ENCODE measurements at places on chromosomes 2 and 18. TPM values are rescaled to one million over a fixed set of nuclear protein-coding genes. Genes with fewer than 3 reads are reported as not detected.
A peak's percentile ranks its signal among the peaks of the same experiment; 100 is the strongest.

DNA sequence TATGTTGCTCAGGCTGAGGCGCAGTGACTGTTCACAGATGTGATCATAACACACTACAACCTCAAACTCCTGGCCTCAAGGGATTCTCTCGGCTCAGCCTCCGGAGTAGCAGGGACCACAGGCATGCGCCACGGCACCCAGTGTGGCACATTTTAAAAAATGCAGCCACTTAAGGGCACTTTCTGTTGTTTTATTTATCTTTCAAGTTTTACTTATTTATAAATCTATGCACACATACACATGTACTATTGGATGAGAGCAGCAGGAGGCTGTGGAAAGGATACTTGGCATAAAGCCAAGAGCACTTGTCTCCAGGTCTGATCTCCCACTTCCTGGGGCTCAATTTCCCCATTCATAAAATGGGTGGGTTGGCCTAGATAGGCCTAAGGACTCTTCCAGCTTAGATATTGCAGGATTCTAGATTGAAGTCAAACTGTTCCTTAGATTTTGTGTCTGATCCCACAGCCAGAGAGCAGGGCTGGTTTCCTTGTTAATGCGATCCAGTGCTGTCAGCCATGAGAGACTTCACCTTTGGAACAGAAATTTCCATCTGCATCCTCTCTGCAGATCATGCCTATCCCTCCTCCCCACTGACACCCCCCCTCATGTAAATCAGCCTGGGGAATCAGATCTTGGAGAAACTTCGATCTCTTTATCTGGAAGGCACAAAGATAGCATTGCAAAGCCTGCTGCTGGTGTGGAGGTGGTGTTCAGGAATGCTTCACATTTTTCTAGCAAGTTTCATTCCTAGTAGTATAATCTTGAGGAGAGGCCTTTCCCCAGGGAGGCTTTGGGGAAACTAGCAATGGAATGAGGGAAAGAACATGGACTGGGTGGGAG lies 24.7 kb downstream of the PCBP1 start:
- no peak overlapping the region for H3K4me3 ChIP-seq
- DNase-seq: no peak
- no peaks in the 10 kb centered on the region for H3K36me3 ChIP-seq
- no peaks in the 10 kb centered on the region for H3K27me3 ChIP-seq
- no peak overlapping the region for H3K27ac ChIP-seq
- H3K4me1 ChIP-seq: peaks cover 54% of the 10 kb centered on the region

- H3K36me3 ChIP-seq: no peaks in the 10 kb centered on the region
- H3K27ac ChIP-seq: no peak overlapping the region
- no peak overlapping the region for H3K4me3 ChIP-seq
- no peaks in the 10 kb centered on the region for H3K27me3 ChIP-seq
- no peak for DNase-seq
- no peaks in the 10 kb centered on the region for H3K4me1 ChIP-seq
Observed at GRCh38 chr2:199261239-199261638, 196.5 kb downstream of the SATB2 start.

SH2D6 gene
- 0.70 TPM for total RNA-seq

UGT1A10 gene
- total RNA-seq: not detected

- no peak overlapping the region for H3K27ac ChIP-seq
- H3K36me3 ChIP-seq: no peaks in the 10 kb centered on the region
- H3K27me3 ChIP-seq: no peaks in the 10 kb centered on the region
- no peak overlapping the region for H3K4me3 ChIP-seq
Observed at GRCh38 chr2:146734042-146734820, 1110.6 kb upstream of the ACVR2A start.

- peaks cover 62% of the 10 kb centered on the region for H3K36me3 ChIP-seq
- H3K4me3 ChIP-seq: no peak overlapping the region
- H3K27ac ChIP-seq: no peak overlapping the region
- peaks cover 45% of the 10 kb centered on the region for H3K4me1 ChIP-seq
- no peaks in the 10 kb centered on the region for H3K27me3 ChIP-seq
Observed at GRCh38 chr2:197075281-197075680, 148.8 kb upstream of the PGAP1 start.

GRCh38 chr2:159066541-159067156 lies 98.2 kb downstream of the TANC1 start:
- H3K4me1 ChIP-seq: no peaks in the 10 kb centered on the region
- no peak for DNase-seq
- no peak overlapping the region for H3K27ac ChIP-seq
- no peak overlapping the region for H3K4me3 ChIP-seq

GRCh38 chr18:46419391-46420141 lies 237.5 kb downstream of the LOXHD1 start:
- no peak overlapping the region for H3K4me3 ChIP-seq
- no peaks in the 10 kb centered on the region for H3K27me3 ChIP-seq
- no peak overlapping the region for H3K27ac ChIP-seq
- H3K36me3 ChIP-seq: no peaks in the 10 kb centered on the region

TMEM237 gene
- total RNA-seq: 19.4 TPM

- peaks cover 8% of the 10 kb centered on the region for H3K36me3 ChIP-seq
- H3K4me1 ChIP-seq: no peaks in the 10 kb centered on the region
- no peak overlapping the region for H3K27ac ChIP-seq
- no peak overlapping the region for H3K4me3 ChIP-seq
- DNase-seq: no peak
Observed at GRCh38 chr2:121627525-121628050, 21.7 kb downstream of the CLASP1 start.

CENPA gene
- total RNA-seq: 16.6 TPM

TMEM17 gene
- 0.15 TPM for total RNA-seq

- DNase-seq: no peak
- H3K36me3 ChIP-seq: peaks cover 38% of the 10 kb centered on the region
- H3K4me3 ChIP-seq: no peak overlapping the region
- peak overlapping the region; percentile 21 for H3K27ac ChIP-seq
- no peaks in the 10 kb centered on the region for H3K27me3 ChIP-seq
Observed at GRCh38 chr18:46891742-46892214, 25.5 kb downstream of the PIAS2 start.

LRRC30 gene
- not detected for total RNA-seq

DNA sequence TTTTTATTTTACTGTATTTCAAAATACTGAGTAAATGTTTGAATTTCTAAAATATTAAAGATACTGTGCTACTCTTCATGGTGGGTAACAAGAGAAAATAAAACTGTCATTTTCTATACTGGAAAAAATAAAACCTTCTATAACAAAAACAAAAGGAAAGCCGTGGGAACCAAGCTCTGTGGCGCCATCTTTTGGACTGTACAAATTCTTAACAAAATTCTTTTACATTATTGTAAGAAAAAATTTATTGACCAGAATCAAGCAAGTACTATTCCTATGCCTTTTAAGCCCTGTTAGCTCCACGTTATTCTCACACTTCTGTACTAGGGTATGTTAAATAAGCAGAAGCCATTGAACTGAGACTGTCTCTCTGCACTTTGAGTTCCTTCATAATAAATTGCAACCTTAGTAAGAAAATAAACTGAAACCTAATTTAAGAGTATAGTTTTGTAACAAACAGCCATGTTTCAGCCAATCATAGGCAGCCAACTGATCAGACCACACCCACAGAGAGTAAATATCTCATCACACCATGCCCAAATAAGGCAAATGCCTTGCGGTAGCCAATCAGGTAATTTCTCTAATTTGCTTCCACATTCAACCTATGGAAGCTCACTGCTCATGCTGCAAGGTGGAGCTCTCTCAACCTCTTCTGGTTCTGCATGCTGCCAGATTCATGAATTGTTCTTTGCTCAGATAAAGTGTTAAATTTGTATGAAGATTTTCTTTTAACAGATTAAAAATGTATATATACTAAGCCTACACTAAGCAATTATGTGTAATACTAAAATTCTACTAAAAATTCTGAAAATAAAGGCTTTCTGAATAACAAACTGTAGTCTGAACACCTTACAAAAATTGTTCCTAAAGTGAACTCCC lies 42.2 kb downstream of the HIBCH start:
- H3K4me3 ChIP-seq: no peak overlapping the region
- H3K4me1 ChIP-seq: peaks cover 9% of the 10 kb centered on the region
- no peak overlapping the region for H3K27ac ChIP-seq
- no peaks in the 10 kb centered on the region for H3K27me3 ChIP-seq

DNA sequence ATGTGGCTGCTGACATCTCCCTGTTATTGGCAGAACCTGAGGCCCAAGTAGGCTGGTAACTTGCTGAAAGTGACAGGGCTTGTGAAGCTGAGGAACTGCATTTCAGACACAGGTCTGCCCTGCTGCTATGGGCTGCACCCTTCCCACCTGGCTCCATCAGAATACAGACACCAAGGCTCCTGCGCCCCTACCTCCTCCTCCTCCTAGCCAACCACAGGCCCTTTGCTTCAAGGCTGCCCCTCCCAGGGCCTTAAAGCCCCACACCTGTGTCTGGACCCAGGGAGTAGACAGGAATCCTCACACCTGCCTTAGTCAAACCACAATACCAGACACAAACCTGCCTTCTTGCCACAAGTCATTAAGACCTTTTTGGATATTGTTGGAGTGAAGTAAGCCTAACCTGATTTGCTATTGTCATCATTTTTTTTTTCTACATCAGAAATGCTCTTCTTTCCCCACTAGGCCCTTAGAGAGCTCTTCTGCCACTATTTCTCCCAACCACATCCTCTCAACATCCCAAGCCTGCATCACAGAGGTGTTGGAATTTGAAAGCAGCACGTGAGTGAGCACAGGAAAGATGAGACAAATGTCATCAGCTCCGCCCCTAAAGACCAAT lies 489.7 kb downstream of the EIPR1 start:
- H3K36me3 ChIP-seq: no peaks in the 10 kb centered on the region
- no peak for DNase-seq
- no peak overlapping the region for H3K4me3 ChIP-seq
- H3K4me1 ChIP-seq: no peaks in the 10 kb centered on the region

GRCh38 chr2:236823963-236824362 lies 254.3 kb downstream of the ACKR3 start:
- no peak overlapping the region for H3K4me3 ChIP-seq
- no peak for DNase-seq
- H3K4me1 ChIP-seq: no peaks in the 10 kb centered on the region
- H3K27me3 ChIP-seq: no peaks in the 10 kb centered on the region

GBX2 gene
- not detected for total RNA-seq

COL3A1 gene
- total RNA-seq: 0.13 TPM

DNA sequence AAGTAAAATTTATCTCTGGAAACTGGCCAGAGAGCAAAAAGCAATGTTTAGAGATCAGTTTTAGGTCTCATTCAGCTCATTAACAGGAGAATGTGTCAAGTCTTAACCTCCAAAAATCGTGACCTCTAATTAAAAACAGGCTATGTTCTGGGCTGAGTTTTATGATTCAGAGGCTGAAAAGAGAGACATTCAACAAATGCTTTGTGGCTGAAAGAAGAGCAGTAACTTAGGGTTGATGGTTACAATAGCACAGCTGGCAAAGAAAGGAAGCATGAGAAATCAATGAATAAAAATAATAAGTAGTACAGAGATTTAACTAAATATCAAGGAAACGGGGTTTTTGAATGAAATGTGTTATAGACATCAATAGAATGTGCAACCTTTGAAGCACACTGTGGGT lies 13.1 kb downstream of the TGIF1 start:
- H3K4me1 ChIP-seq: peaks cover 36% of the 10 kb centered on the region
- no peak for DNase-seq
- no peaks in the 10 kb centered on the region for H3K27me3 ChIP-seq
- no peak overlapping the region for H3K27ac ChIP-seq
- H3K4me3 ChIP-seq: no peak overlapping the region

- H3K4me1 ChIP-seq: peaks cover 5% of the 10 kb centered on the region
- no peak overlapping the region for H3K4me3 ChIP-seq
- no peak for DNase-seq
Observed at GRCh38 chr18:75130591-75131328, 78.2 kb downstream of the PTGR3 start.

SP5 gene
- not detected for total RNA-seq

POTEI gene
- not detected for total RNA-seq

GRCh38 chr2:22189893-22190480 lies 1066.2 kb downstream of the TDRD15 start:
- H3K27ac ChIP-seq: no peak overlapping the region
- no peaks in the 10 kb centered on the region for H3K36me3 ChIP-seq
- H3K4me1 ChIP-seq: no peaks in the 10 kb centered on the region
- no peak for DNase-seq
